GM23248 (cell line): ENCODE measurements at places on chromosomes 5 and 9. TPM values are rescaled to one million over a fixed set of nuclear protein-coding genes. Genes with fewer than 3 reads are reported as not detected.

Gene HAVCR1
- total RNA-seq = not detected in 2 replicates

Gene SPIN1
- 95.3 and 95.6 TPM in 2 replicates for total RNA-seq

Gene ANKRD31
- total RNA-seq = not detected in 2 replicates

Gene ENHO
- not detected in 2 replicates for total RNA-seq

Gene SOX30
- total RNA-seq = not detected in 2 replicates

Gene RNF180
- total RNA-seq = 0.32 TPM in 1 of 2 replicates, not detected in the other

Gene KIF4B
- total RNA-seq = not detected in 2 replicates

Gene PAEP
- total RNA-seq = not detected in 2 replicates

Gene IFNA13
- not detected in 2 replicates for total RNA-seq

Gene PCDHA10
- 0.11 and 0.13 TPM in 2 replicates for total RNA-seq

Gene EGFLAM
- not detected in 2 replicates for total RNA-seq
